ENCODE measurements at places on chromosomes 12 and 14.
A peak's percentile ranks its signal among the peaks of the same experiment; 100 is the strongest.

DNA sequence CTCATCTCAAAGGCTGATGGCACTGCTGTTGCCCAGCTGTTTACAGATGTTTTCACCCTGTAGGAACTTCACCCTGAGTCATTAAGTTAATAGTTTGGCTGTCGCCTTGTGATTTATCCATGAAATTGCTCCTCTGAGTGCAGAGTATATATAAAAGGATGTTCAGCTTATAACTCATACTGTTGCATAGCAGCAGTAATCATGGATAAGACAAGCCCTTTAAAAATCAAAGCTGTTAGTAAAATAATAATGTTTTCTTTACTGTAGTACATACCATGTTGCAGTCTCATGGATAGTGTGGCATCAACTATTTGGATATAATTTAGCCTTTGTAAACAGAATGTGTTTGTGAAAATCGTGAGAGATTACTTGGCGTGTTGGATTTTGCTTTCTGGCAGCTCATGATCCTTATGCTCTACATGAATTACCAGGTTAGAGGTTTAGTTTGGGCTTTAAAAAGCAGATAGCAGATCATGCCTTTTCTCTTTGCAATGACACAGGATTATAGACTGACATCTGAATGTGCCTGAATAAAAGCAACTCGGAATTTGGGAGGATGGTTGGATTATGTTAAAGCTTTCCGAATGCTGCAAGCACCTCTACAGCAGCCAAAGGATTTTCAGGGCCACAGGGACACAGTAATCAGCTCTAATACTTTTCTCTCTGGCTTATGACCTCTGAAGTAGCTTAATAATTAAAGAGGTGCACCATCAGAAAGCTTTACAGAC lies 279.7 kb upstream of the ATP2B1 start:
- DNase-seq: no peak

GRCh38 chr14:96134508-96134907 lies 70.1 kb upstream of the BDKRB2 start:
- no peak for DNase-seq

DNA sequence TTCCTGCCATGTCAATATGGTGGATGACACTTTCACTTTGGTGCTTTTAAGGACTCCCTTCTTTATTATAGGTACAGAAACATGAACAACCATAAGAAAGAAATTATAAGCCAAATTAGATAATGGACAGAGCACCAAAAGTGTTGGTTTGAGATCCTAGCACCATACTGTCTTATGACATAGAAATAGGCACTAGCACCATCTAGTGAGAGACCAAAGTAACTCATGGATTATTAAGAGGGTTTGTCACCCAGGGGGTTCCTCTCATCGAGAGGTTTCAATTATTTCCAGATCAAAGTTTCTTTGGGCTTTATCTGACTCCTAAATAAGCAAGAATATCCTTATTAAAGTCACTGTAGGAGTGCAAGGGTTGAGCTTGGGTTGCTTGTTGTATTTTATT lies 153.0 kb upstream of the DIO2 start:
- peak; percentile 12 for DNase-seq

DNA sequence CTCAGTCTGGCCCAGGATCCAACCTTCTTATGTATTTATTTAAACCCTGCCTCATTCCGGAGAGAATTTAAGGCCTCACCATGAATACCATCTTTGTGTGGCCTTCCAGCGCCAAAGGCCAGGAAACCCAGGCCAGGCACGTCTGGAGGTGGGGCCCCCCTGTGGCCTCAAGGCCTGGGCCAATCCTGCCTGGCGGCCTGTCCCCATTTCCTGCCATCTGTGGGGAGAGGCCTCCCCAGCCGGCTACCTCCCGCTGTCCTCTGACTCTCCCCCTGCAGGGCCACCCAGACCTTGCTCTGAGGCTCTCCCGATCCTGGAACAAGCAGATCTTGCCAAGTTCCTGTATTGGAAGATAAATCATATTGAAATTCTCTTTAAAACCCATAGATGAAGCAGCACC lies 37.4 kb upstream of the MEG3 start:
- DNase-seq: no peak

DNA sequence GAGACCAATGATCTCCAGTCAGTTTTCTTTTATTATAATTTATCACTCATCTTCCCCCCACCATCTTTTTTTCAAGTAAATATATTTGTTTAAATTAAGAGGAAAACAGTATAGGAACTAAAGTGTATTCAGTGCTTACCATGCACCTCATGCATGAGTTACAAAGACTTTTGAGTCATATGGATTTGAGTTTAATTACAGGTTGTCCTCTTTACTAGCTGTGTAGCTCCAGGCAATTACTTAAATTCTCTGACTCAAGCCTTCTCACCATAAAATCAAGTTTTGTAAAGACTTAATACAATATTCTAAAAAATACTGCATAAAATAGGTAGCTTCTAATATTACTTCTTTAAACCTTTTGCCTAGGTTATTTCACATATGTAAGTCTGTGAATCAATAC lies 251.3 kb downstream of the SLC16A7 start:
- DNase-seq: no peak

- peak; percentile 22 for DNase-seq
Measured at GRCh38 chr12:1532375-1533165, 61.8 kb downstream of the FBXL14 start.

DNA sequence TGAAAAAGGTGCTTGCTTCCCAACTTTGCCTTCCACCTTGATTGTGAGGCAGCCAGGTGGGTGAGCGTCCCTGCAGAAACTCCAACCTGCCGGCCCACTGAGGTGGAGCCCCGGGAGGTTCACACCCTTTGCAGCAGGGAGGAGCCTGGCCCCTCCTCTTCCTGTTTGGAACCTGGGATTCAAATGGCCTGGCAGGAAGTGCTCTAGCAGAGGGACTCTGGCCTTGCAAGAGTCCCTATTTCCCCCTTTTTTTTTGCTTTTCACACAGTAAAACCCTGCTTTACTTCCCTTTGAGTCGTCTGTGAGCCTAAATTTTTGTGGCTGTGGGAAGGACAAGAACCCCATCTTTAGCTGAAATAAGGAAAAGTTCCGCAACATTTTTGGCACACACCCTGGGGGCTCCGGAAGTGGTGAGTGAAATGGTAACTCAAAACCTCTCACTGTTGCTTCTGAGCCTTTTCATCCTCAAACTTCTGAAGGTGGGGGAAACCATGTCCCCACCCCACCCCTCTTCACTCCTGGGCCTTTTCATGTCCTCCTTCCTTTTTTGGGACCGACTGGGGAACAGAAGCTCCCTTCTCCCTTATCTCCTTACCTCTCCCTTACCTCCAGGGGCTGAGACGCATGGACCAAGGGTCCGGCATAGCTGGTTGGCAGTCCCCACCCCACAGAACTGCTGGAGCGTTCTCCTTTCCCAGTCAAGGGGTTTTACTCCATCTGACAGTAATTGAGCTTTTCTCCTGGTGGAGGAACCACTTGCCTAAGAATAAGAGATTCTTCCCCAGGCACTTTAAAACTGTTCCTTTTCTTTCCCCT lies 102.0 kb downstream of the KCNMB4 start:
- DNase-seq: no peak

DNA sequence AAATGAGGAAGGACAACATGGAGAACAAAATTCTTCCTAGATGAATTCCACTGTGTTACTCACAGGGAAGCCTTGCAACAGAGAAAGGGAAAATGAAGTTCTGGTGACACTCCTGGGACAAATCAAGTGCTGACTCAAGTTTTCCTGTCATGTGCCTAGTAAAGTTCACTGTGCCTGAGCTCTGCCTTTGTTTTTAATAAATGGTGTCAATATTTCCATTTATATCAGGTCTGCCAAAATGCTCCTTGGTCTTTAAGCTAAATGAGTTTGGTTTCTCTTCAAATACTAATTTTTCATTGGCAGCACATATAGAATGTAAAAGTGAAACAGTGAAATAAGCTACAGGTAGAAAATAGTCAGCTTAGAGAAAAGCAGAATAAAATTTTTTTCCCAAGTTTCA lies 33.0 kb downstream of the HIGD1C start:
- DNase-seq: peak; percentile 84

DNA sequence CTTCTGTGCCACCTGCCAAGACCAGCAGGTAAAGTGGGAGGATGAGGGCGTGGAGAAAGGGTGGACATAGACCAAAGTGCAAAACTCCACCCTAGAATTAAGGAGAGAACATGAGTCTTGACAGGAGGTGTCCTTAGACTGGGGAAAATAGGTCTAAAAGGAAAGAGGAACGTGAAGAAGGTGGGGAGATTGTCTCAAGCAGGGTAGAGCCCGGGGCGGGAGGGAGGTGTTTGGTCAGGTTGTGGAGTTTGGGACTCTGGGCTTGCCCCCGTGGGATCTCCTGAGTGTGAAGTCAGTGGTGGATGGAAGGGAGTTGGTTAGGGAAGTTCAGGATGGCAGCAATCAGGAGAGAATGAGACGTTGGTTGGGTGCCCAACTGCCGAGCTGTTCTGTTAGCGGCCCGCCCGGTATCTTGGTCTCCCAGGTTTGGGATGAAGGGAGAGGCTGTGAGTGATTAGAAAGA lies 386 bp downstream of the DGKA start:
- no peak for DNase-seq

GRCh38 chr14:32407130-32407529 lies 78.0 kb downstream of the AKAP6 start:
- peak; percentile 42 for DNase-seq

DNA sequence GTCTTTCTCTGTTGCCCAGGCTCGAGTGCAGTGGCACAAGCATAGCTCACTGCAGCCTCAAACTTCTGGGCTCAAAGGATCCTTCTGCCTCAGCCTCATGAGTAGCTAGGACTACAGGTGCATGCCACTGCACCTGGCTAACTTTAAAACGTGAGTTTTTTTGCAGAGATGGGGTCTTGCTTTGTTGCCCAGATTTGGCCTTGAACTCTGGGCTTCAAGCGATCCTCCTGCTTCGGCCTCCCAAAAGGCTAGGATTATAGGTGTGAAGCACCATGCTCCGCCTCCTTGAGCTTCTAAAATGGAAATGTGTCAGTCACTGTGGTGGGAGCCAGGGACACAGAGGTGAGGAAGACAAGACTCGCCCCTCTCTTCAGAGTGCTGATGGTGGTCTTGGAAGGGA lies 45.6 kb downstream of the WSCD2 start:
- no peak for DNase-seq

- DNase-seq: no peak
Measured at GRCh38 chr12:92582475-92582874, 120.3 kb upstream of the PLEKHG7 start.

GRCh38 chr12:96434107-96434506 lies 33.9 kb upstream of the CDK17 start:
- DNase-seq: peak; percentile 93

- DNase-seq: peak; percentile 95
Measured at GRCh38 chr14:75879031-75879430, 102.8 kb downstream of the TGFB3 start.
